ENCODE measurements at places on chromosomes 4 and X. TPM values are rescaled to one million over a fixed set of nuclear protein-coding genes. Genes with fewer than 3 reads are reported as not detected.
A peak's percentile ranks its signal among the peaks of the same experiment; 100 is the strongest.

DNA sequence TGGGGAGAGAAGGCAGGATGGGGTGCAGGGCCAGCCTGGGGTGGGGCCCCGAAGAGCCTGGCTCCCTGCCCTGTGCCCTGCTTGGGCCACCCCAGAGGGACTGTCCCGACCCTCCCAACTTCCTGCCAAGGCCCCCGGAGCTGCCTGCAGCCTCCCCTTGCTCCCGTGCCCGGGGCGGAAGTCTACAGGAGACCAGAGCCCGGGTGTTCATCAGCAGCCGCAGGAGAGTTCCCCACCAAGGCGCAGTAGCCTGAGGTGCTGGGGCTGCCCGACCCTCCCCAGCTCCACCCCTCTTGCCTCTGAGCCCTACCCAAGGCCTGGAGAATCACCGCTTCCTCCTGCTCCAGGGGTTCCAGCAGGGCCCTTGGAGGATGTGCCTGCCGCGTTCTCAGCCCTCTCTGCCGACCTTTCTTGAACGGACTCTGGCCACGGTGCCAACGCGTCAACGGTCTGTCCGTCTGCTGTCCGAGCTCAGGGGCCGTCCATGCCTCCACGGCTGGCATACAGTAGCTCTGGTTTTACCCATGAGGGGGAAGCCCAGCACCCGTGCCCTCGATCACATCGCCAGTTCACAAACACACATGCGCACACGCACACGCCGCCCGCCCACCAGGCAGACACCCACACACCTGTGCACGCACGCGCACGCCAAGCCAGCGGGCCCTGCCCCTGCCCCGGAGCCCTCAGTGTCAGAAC, 36.0 kb upstream of the SPON2 start:
- no peak overlapping the region for H3K4me3 ChIP-seq
- H3K27ac ChIP-seq, result no peak overlapping the region
- no peaks in the 10 kb centered on the region for H3K4me1 ChIP-seq
- no peaks in the 10 kb centered on the region for H3K27me3 ChIP-seq
- DNase-seq, result no peak

- no peaks in the 10 kb centered on the region for H3K4me1 ChIP-seq
- no peak overlapping the region for H3K4me3 ChIP-seq
- peak; percentile 47 for DNase-seq
- H3K27me3 ChIP-seq, result no peaks in the 10 kb centered on the region
- H3K27ac ChIP-seq, result no peak overlapping the region
Measured at GRCh38 chrX:71622576-71623450, 4.5 kb upstream of the CXCR3 start.

DNA sequence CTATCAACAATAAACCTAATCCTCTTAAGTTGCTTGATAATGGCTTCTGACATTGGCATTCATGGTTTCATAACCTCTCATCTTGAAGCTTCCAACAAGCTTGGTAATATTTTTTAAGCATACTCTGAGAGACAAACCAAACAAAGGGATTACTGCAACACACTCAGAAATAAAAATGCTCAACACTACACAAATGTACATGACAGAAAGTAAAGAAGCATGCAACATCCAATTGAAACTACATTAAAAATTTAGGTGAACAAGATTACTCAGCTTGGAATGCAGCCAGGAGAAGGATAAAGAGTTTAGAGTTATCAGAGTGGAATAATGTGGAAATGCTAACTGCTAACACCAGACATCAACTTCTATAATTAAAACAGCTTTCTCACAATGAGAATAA, 1136.6 kb upstream of the PABPC4L start:
- H3K27ac ChIP-seq, result no peak overlapping the region
- no peaks in the 10 kb centered on the region for H3K4me1 ChIP-seq

DNA sequence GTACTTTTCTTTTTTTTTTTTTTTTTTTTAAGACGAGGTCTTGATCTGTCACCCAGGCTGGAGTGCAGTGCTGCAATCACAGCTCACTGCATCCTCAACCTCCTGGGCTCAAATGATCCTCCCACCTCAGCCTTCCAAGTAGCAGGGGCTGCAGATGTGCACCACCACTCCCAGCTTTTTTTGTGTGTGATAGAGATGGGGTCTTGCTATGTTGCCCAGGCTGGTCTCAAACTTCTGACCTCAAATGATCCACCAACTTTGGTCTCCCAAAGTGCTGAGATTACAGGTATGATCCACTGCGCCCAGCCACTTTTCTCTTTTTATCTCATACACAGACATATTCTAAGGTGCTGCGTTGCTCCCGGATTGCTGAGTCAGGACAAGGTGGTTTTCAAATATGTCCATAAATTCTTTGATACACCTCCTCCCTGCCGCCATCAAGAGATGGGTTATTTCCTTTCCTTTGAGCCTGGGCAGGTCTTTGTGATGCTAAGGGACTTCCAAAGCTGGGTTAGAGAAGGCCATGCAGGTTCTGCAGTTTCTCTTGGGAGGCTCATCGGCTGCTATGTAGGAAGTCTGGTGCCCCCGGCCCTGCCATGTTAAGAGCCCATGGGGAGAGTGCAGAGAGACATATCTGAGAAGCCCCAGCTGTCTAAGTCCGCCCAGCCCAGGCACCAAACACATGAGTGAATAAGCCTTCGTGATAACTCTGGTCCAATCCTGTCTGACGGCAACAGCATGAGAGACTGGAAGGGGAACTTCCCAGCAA, 8.4 kb upstream of the PLA2G12A start:
- DNase-seq, result no peak
- no peak overlapping the region for H3K4me3 ChIP-seq
- H3K27ac ChIP-seq, result no peak overlapping the region
- no peaks in the 10 kb centered on the region for H3K36me3 ChIP-seq

GRCh38 chrX:31099536-31100090, 27.8 kb upstream of the FTHL17 start:
- no peaks in the 10 kb centered on the region for H3K36me3 ChIP-seq
- no peak overlapping the region for H3K4me3 ChIP-seq
- H3K4me1 ChIP-seq, result no peaks in the 10 kb centered on the region
- no peak for DNase-seq
- H3K27me3 ChIP-seq, result no peaks in the 10 kb centered on the region

- peaks cover 5% of the 10 kb centered on the region for H3K4me1 ChIP-seq
- no peak for DNase-seq
- no peak overlapping the region for H3K27ac ChIP-seq
- no peaks in the 10 kb centered on the region for H3K27me3 ChIP-seq
- H3K4me3 ChIP-seq, result no peak overlapping the region
Measured at GRCh38 chr4:26223155-26223554, 97.7 kb upstream of the RBPJ start.

GRCh38 chrX:10420134-10420533, 200.3 kb downstream of the MID1 start:
- H3K4me3 ChIP-seq, result no peak overlapping the region
- peaks cover 4% of the 10 kb centered on the region for H3K4me1 ChIP-seq
- H3K27ac ChIP-seq, result no peak overlapping the region
- H3K27me3 ChIP-seq, result no peaks in the 10 kb centered on the region
- DNase-seq, result no peak
- no peaks in the 10 kb centered on the region for H3K36me3 ChIP-seq

- H3K4me1 ChIP-seq, result no peaks in the 10 kb centered on the region
- no peaks in the 10 kb centered on the region for H3K27me3 ChIP-seq
- H3K36me3 ChIP-seq, result no peaks in the 10 kb centered on the region
- no peak for DNase-seq
Measured at GRCh38 chr4:72690771-72691170, 121.8 kb upstream of the ADAMTS3 start.

- no peaks in the 10 kb centered on the region for H3K27me3 ChIP-seq
- peaks cover 10% of the 10 kb centered on the region for H3K36me3 ChIP-seq
- DNase-seq, result no peak
- H3K4me1 ChIP-seq, result no peaks in the 10 kb centered on the region
- H3K27ac ChIP-seq, result no peak overlapping the region
Measured at GRCh38 chrX:42000836-42001235, 77.5 kb upstream of the CASK start.

- peaks cover 8% of the 10 kb centered on the region for H3K36me3 ChIP-seq
- H3K4me3 ChIP-seq, result no peak overlapping the region
- no peak for DNase-seq
- H3K4me1 ChIP-seq, result no peaks in the 10 kb centered on the region
- no peak overlapping the region for H3K27ac ChIP-seq
Measured at GRCh38 chr4:161003418-161004057, 1160.3 kb downstream of the FSTL5 start.

GRCh38 chrX:153351981-153352380, 18.0 kb downstream of the ZNF275 start:
- no peak for DNase-seq
- H3K36me3 ChIP-seq, result peaks cover 22% of the 10 kb centered on the region
- no peak overlapping the region for H3K27ac ChIP-seq
- no peaks in the 10 kb centered on the region for H3K27me3 ChIP-seq

Gene MCF2
- total RNA-seq, result 0.64 TPM

Gene ZNF157
- 1.7 TPM for total RNA-seq

Gene FGFRL1
- total RNA-seq, result 27.3 TPM

Gene HTR2C
- 2.3 TPM for total RNA-seq

Gene PALLD
- total RNA-seq, result 20.8 TPM

Gene MAOB
- total RNA-seq, result 0.74 TPM

Gene CYP2U1
- total RNA-seq, result 4.9 TPM
